Fibroblast of villous mesenchyme (primary cell): ENCODE measurements at places on chromosomes 5 and 9. TPM values are rescaled to one million over a fixed set of nuclear protein-coding genes. Genes with fewer than 3 reads are reported as not detected.

DNA sequence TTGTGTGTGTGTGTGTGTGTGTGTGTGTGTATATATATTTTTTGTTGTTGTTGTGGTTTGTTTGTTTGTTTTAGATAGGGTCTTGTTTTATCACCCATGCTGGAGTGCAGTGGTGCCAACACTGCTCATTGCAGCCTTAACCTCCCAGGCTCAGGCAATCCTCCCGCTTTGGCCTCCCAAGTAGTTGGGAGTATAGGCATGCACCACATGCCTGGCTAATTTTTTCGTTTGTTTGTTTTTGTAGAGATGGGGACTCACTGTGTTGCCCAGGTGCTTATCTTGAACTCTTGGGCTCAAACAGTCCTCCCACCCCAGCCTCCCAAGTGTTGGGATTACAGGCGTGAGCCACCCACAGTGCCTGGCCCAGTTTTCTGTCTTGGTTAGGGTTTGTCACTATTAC lies 77.3 kb downstream of the GAPVD1 start:
- DNase-seq, result no peak

The KIF20A gene
- 30.6 and 60.0 TPM in 2 replicates for total RNA-seq

DNA sequence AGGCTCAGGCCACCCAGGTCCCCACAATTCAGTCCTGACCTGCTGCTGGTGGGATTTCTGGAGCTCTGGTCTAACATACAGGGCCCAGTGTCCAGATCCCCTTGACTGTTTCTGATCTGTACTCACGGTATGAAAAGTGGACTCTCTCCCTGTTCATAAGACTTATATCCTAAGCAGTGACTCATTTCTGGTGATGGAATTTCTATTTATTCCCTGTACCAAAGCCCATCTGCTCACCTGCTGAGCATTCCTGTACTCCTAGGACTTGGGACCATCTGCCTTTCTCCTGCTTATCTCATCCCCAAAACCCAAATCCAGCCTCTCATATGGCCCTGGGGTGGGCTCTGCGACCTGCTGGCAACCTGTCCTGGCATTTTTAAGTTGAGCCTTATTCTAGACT lies 86.6 kb downstream of the APBA1 start:
- no peak for DNase-seq

GRCh38 chr9:128912270-128912853 lies 8.4 kb upstream of the PHYHD1 start:
- peak; percentile 55 for DNase-seq
